Hematopoietic multipotent progenitor cell treated with erythropoietin and hydrocortisone succinate and interleukin-3 and kit ligand, for 17 days (in vitro differentiated cells): ENCODE measurements at places on chromosomes 1 and 21.

DNA sequence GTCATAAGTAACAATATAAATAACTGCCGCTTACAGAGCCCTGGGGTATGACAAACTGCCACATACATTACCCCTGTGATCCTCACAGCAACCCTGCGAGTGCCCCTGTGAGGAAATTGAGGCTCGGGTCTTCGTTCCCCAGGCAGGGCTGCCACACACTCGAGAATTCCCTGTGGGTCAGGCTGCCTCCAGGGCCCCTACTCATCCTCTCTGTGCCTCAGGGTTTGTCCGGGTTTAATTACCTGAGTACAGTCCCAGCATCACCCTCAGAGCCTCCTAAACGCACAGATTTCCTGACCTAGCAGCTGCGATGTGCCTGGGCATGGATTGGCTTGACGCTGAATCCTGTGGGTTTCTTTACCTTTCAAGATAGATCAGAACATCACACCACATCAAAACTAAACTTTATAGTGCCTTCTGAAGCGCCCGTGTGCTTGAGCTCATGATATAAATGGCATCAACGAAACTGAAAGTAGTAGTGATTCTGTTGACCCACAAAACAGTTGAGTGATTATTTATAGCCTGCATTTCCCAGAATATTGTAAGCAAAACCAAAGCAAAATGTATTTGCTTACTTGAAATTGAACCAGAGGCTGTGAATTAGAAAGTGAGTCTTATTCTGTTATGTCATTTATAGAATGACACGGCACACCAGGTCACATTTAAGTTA is 14.0 kb downstream of the SLC37A1 start:
- DNase-seq: no peak

DNA sequence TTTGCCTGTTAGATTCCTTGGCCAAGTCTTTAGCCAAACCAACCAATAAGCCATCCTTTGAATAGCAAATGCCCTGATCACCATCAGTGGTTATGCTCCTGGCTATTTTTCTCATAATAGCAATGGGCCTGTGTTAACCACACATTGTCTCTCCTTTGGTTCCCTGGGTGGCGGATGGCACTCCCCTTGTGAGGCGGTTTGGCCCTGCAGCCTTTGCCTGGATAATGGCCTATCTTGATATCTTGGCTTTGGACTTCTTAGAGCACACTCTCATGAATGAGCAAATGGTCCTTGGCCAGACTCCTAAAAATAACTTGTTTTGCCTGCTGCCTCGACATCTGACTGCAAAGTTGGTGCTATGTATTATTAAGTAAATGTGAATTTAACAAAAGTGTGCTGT is 22.4 kb upstream of the ZBTB18 start:
- no peak for DNase-seq

GRCh38 chr1:233085566-233085965 is 135.2 kb downstream of the NTPCR start:
- no peak for DNase-seq

GRCh38 chr1:37596182-37596667 is 488 bp upstream of the GNL2 start:
- DNase-seq: no peak

- DNase-seq: no peak
Observed at GRCh38 chr1:215360758-215361157, 206.3 kb upstream of the KCTD3 start.

GRCh38 chr1:28470146-28470545 is 35.7 kb upstream of the RCC1 start:
- DNase-seq: no peak

GRCh38 chr1:229227298-229227919 is 43.5 kb upstream of the RAB4A start:
- peak; percentile 52 for DNase-seq

DNA sequence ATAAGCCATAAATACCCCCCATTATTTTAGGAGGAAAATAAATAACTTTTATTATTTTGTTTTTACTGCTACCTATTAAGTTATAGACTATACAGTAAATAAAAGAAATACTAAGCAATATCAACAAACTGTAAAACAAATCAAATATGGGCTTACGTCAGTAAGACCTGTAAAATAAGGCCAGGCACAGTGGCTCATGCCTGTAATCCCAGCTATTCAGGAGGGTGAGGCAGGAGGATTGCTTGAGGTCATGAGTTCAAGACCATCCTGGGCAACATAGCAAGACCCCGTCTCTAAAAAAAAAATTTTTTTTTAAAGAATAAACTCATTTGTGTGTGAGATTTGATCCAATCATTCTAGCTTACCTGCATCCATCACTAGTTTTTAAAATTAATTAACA is 17.8 kb downstream of the EGLN1 start:
- no peak for DNase-seq

GRCh38 chr1:83691953-83692500 is 306.9 kb downstream of the TTLL7 start:
- no peak for DNase-seq

GRCh38 chr1:21332554-21333311 is 42.5 kb upstream of the ECE1 start:
- DNase-seq: no peak

DNA sequence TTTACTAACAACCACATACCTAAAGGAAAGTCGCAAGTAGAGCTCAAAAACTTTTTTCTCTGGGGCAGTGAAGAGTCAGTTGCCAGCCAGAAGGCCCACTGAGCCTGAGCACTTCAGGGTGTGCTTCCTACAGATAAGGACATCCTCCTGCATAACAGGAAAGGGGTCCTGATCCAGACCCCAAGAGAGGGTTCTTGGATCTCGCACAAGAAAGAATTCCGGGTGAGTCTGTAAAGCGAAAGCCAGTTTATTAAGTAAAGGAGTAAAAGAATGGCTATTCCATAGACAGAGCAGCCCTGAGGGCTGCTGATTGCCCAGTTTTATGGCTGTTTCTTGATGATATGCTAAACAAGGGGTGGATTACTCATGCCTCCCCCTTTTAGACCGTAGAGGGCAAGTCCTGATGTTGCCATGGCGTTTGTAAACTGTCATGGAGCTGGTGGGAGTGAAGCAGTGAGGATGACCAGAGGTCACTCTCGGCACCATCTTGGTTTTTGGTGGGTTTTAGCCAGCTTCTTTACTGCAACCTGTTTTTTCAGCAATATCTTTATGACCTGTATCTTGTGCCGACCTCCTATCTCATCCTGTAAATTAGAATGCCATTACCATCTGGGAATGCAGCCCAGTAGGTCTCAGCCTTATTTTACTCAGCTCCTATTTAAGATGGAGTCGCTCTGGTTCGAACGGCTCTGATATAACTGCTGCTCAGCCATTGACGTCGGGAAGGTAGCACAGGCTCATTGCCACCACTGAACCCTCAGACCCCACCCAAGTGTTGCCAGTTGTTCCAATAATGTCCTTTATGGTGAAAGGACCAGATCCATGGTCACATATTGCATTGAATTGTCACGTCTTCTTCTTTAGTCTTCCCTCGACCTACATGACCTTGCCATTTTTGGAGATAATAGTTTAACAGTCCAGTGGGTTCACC is 96.6 kb upstream of the ERRFI1 start:
- no peak for DNase-seq

DNA sequence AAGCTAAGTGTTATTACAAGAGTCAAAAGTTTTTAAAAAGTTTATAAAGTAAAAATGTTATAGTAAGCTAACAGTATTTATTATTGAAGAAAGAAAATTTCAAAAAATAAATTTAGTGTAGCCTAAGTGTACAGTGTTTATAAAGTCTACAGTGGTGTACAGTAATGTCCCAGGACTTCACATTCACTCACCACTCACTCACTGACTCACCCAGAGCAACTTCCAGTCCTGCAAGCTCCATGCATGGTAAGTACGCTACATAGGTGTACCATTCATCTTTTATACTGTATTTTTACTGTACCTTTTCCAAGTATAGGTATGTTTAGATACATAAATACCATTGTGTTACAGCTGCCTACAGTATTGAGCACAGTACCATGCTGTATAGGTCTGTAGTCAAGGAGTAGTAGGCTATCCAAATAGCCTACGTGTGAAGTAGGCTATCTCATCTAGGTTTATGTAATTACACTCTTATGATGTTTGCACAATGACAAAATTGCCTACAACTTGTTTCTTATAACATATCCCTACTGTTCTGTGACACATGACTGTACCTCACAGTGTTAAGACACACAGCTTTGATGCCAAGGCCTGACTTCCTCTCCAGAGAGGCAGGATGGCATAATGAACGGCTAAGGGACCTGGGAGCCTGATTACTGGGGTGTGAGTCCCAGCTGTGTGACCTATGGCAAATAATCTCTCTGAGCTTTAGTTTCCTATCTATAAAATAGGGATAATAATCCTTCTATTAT is 12.7 kb downstream of the DHCR24 start:
- no peak for DNase-seq

DNA sequence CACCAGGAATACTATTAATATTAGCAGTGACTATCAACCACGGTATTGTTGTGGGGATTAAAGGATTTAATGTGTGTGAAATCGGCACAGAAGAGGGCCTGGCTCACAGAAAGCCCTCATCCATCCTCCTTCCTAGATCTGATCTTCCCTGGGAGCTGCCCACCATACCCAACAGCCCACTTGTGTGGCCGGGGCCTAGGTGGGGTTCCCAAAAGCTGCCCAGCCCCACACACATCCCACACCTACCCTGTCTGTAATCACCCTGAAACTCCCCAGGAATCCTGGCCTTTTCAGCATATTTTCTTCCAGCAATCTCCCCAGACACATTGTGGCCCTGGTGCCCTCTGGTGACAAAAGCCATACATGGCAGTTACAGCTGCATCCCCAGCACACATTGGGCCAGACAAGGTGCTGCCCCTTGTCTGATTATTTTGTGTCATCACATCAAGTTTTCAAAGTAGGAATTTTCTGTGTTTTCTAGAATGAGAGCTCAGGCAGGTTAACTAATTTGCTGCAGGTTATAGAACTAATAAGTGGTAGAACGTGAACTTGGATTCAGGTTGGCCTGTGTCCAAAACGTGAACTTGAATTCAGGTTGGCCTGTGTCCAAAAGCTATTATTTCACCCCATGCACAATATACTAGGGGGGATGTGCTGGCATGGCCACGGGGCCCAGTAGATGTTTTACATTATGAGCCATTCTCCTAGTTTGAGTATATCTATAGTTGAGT is 5.3 kb upstream of the SLC6A9 start:
- peak; percentile 93 for DNase-seq

- DNase-seq: no peak
Observed at GRCh38 chr1:235929216-235929615, 62.5 kb upstream of the LYST start.

DNA sequence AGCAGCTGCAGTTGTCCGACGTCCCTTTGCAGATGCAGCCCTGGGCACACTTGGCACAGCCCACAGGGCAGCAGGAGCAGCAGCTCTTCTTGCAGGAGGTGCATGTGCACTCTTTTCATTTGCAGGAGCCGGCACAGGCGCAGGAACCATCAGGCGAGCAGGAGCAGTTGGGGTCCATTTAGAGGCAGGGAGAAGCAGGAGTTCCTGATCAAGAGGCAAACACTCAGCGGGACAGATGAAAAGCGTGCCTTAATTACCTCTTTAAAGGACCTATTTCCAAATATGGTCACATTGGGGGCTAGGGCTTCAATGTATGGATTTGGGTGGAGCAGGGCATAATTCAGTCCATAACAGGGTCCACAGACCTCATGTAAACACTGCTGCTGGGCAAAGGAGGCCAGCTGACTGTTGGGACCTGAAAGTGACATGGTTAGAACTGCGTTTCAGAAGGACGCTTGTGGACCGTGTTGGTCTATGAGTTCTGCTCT is 4.3 kb upstream of the CPLANE2 start:
- no peak for DNase-seq

- DNase-seq: no peak
Observed at GRCh38 chr1:79151006-79151796, 144.7 kb upstream of the ADGRL4 start.

GRCh38 chr1:107450899-107451664 is 310.2 kb downstream of the NTNG1 start:
- no peak for DNase-seq

DNA sequence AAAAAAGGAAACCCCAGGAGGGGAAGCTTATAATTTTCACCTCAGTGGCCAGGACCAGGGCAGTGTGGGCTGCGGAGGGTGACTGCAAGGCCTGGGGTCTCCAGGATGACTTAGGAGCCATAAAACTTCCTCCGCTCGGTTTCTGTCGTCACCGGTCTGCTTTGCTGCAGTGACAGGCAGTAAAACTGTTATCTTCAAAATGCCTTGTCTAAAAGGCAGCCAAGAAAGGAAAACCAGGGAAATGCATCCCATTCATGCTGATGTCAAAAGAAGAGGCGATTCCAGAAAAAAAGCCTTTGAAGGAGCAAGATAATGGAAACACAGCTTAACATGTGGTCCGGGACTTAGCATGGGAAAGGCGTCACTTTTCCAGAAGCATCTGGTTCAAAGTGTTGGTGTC is 42.0 kb downstream of the COL6A1 start:
- DNase-seq: no peak

DNA sequence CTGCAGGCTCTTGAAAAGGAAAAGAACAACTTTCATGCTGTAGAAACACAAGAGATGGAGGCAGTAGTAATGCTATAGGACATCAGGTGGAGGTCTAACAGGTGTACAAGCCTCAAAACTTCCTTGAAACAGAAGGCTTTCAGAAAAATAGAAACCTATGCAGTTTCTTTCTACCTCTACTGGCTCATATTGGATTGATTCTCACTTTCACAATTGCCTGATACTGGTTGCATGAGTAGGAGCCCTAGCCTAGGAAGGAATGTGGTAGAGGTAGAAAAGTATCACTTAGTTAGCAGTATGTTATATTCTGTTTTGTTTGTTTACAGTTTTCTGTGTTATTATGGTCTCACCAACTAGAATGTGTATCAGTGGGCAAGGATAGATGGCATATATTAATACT is 175.4 kb upstream of the GORAB start:
- DNase-seq: no peak

DNA sequence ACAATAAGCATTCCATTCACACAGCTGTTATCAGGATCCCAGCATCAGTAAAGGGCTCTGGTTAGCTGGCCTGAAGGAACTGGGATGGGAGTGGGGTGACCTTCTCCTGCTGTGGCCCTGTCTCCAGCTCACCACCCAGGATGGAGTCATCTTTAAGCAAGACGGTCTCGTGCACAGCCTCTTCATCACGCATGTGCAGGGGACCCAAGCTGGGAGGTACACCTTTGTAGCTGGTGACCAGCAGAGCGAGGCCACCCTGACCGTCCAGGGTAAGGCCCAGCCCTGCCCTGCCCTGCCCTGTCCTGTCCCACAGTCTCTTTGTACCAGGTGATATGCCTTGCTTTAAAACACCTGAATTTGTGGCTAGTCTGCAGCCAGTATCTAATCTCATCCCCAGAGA is 24.3 kb downstream of the IGFN1 start:
- no peak for DNase-seq

- no peak for DNase-seq
Observed at GRCh38 chr1:178652506-178653490, 72.2 kb upstream of the RALGPS2 start.
